ENCODE measurements at places on chromosomes 16 and 17. TPM values are rescaled to one million over a fixed set of nuclear protein-coding genes. Genes with fewer than 3 reads are reported as not detected.

DNA sequence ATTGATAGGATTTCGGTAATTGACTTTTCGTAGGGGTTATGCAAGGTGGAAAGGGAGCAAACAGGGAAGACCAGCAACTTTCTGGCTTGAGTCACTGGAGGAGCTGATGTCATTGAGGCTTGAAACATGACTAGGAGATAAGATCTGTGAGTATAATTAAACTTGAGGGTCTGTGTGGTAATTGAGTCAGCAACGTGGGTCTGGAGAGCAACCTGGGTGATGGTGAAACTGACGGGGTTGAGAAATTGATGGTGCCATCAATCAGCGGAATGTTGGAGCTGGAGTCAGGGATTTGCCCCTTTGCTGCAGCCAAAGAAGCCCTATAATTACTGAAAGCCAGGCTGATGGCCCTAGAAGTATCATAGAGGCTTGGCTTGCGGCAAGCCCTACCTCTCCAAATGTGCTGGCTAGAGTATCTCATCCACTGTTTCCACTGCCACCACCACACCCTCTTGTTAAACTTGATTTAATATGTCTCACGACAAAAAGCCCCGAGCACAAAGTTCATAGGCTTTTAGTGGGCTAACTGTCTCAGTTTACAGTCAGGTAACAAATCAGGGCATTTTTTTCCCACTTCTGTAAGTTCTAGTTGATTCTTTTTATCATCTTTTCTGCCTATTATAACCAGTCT is 186.9 kb upstream of the ELAC2 start:
- H3K27ac ChIP-seq, result no peak overlapping the region
- H3K4me1 ChIP-seq, result no peaks in the 10 kb centered on the region
- H3K36me3 ChIP-seq, result no peaks in the 10 kb centered on the region
- no peak for DNase-seq

DNA sequence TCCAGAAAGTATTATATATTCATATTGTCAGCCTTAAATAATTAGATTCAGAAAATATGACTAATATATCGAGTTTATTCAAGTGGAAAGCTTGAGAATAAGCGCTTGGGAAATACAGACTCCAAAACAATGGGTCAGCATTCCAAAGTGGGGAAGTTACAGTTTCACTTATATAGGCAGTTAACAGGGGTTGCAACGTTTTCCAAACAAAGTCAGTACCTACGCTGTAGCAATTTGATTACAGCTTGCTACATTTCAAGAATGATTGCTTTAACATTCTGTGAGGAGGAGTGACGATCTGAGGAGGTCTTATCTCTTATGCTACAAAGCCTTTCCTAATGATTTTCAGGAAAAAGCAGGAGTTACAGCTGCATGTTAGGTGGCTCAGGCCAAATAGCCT is 34.2 kb upstream of the HS3ST3A1 start:
- H3K36me3 ChIP-seq, result no peaks in the 10 kb centered on the region
- H3K27me3 ChIP-seq, result no peaks in the 10 kb centered on the region
- H3K27ac ChIP-seq, result no peak overlapping the region

DNA sequence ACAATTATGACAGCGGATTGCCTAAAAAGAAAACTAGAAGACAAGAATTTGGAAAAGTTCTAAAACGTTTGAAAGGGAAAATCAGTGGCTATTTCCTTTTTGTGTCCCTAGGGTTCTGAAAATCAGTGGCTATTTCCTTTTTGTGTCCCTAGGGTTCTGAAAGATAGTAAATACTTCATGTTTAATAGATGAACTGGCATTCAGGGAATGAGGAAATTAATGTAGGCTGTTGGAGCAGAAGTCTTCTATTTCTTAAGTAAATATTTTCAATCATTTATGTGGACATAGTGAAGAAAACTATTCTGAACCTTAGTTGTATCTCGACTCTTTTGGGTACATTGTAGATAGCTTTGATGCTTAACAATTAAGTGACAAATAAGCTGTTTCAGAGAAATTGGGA is 78.9 kb downstream of the SHISA6 start:
- no peaks in the 10 kb centered on the region for H3K4me1 ChIP-seq
- no peak overlapping the region for H3K4me3 ChIP-seq
- H3K27ac ChIP-seq, result no peak overlapping the region
- H3K36me3 ChIP-seq, result no peaks in the 10 kb centered on the region
- no peaks in the 10 kb centered on the region for H3K27me3 ChIP-seq
- no peak for DNase-seq

CACNA1G gene
- total RNA-seq, result 0.39 TPM

DNA sequence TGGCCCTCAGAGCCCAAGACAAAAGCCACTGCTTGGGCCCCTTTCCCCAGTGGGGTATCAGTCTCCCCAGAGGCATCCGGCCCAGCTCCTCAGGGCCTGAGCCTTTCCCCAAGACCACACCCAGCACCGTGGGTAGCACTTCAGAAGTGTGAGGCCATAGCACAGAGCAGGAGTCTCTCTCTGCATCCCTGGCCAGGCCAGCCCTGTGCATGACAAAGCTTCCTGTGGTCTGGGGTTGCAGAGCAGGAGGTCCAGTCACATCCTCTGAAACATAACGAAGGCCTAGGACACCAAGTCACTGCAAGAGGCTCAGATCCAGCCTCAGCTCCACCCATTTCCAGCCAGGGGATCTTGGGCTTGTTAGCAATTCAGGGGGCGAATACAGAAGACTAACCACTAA is 56.8 kb upstream of the ZNF423 start:
- H3K4me1 ChIP-seq, result no peaks in the 10 kb centered on the region
- H3K27me3 ChIP-seq, result no peaks in the 10 kb centered on the region
- H3K27ac ChIP-seq, result no peak overlapping the region
- no peak overlapping the region for H3K4me3 ChIP-seq

DNA sequence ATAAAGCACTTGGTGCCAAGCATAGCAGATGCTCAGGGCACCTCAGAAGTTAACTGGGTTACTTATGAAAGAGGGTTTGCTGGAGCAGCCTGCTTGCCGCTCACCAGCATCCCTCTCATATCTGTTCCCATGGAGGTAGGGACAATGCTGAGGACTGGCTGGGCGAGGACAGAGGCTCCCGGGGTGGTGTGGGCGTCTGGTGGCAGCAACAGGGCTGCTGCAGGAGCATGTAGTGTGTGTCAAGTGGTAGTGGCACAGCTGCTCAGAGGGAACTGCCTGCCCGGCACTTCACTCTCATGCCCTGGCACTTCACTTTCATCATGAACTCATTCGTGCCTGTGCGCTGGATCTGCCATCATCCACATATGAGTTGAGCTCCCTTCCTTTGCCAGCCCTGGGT is 26.9 kb upstream of the ZNHIT3 start:
- peaks cover 15% of the 10 kb centered on the region for H3K27me3 ChIP-seq
- no peak for DNase-seq
- H3K4me1 ChIP-seq, result peaks cover 4% of the 10 kb centered on the region
- H3K4me3 ChIP-seq, result no peak overlapping the region

GRCh38 chr16:85238233-85238647 is 126.0 kb upstream of the CIBAR2 start:
- H3K27me3 ChIP-seq, result no peaks in the 10 kb centered on the region
- H3K36me3 ChIP-seq, result no peaks in the 10 kb centered on the region
- peak; percentile 93 for DNase-seq
- H3K4me3 ChIP-seq, result no peak overlapping the region
- peak overlapping the region; percentile 62 for H3K27ac ChIP-seq

- H3K4me1 ChIP-seq, result no peaks in the 10 kb centered on the region
- H3K27me3 ChIP-seq, result no peaks in the 10 kb centered on the region
- H3K27ac ChIP-seq, result no peak overlapping the region
- DNase-seq, result no peak
- no peak overlapping the region for H3K4me3 ChIP-seq
Measured at GRCh38 chr17:27930000-27930399, 36.8 kb upstream of the LYRM9 start.

- no peaks in the 10 kb centered on the region for H3K27me3 ChIP-seq
- H3K4me1 ChIP-seq, result no peaks in the 10 kb centered on the region
- H3K4me3 ChIP-seq, result no peak overlapping the region
- H3K27ac ChIP-seq, result no peak overlapping the region
- DNase-seq, result no peak
- H3K36me3 ChIP-seq, result no peaks in the 10 kb centered on the region
Measured at GRCh38 chr16:75546293-75546692, 9.8 kb downstream of the TMEM231 start.

MYH8 gene
- not detected for total RNA-seq

DNA sequence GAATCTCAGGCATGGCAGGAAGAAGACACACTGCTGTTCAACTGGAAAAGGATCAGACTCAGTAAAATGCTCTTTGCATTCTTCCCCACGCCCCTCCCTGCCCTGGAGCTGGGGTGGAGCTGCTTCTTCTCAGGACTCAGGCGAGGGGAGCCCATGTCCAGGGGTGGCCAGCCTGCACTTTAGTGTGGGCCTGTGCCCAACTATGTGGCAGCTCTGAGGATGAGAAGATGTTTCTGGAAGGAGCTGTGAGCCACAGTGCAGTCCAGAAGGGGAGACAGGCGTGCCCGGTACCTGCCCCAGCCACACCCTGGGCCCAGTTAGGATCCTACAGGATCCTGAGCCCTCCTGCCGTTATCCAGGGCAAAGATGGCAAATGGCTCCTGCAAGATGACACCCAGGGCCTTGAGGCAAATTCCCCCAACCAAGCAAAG is 120.3 kb downstream of the ANKRD11 start:
- no peak overlapping the region for H3K4me3 ChIP-seq
- H3K27ac ChIP-seq, result peak overlapping the region; percentile 12
- H3K27me3 ChIP-seq, result no peaks in the 10 kb centered on the region
- H3K4me1 ChIP-seq, result peaks cover 79% of the 10 kb centered on the region
- H3K36me3 ChIP-seq, result peaks cover 12% of the 10 kb centered on the region

ANKS4B gene
- not detected for total RNA-seq

DNA sequence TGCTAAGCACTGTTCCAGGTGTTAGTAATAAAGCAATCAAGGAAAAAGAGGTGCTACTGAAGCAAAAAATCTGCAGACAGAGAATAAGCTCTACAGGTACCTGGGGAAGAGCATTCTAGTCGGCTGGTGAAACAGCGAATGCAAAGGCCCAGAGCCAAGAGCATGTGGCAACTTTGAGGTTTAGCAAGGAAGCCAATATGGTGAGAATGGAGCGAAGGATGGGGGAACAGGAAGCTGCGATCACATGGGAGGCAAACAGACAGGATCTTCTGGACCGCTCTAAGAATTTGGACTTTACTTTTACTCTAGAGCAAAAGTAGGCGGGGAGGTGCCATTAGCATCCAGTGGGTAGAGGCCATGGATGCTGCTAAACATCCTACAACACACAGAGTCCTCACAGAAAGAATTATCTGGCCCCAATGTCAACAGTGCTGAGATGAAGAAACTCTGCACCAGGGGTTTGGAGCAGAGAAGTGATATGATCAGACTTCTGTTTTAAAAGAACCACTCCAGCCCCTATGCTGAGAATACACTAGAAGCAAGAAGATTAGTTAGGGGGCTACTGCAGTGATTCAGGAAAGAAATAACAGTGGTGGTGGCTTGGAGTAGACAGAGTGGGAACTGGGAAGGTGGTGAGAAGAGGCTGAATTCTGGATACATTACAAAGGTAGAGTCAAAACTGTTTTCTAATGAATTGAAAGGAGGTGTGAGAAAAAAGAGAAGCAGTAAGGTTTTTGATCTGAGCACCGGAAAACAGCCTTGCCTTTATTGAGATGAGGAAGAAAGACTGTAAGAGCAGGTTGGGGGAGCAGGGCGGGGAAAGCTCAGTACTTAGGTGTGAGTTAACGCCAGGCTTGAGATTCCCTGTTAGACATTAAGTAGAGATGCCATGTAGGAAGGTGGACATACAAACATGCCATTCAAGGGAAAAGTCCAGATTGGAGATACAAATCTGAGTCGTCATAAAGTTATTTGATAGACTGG is 11.0 kb downstream of the EFTUD2 start:
- peaks cover 62% of the 10 kb centered on the region for H3K36me3 ChIP-seq
- no peaks in the 10 kb centered on the region for H3K27me3 ChIP-seq
- H3K27ac ChIP-seq, result no peak overlapping the region
- no peak overlapping the region for H3K4me3 ChIP-seq
- DNase-seq, result no peak
- H3K4me1 ChIP-seq, result no peaks in the 10 kb centered on the region

DNA sequence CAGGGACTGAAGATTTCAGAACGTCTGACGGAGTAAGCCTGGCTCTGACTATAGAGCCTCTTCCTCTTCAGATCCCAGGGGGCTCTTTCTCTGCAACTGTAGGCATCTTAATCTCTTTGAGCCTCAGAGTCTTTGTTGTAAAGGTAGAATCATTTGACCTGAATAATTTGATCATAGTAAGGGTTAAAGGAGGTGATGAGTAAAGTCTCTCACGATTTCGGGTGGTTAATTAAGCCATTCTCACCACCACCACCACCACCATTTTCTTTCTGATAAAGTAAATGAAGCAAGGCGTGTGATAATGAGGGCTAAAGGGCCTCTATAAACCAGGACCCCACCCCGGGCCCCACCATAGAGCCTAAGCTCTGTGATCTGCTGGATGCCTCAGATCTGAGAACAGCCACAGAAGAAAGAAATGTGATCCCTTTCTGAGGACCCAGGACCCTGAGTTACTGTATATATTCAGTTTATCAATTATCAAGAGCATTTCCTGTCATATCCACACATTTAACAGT is 33.0 kb upstream of the ADAMTS18 start:
- no peak overlapping the region for H3K27ac ChIP-seq
- H3K4me1 ChIP-seq, result no peaks in the 10 kb centered on the region
- H3K36me3 ChIP-seq, result no peaks in the 10 kb centered on the region
- no peaks in the 10 kb centered on the region for H3K27me3 ChIP-seq

GRCh38 chr16:4556112-4556511 is at the start of gene C16orf96:
Gene C16orf96 (plus strand): TSS chr16:4556340. CDS start chr16:4556490, 150 bp downstream.
- H3K27ac ChIP-seq, result no peak within 1 kb of the TSS
- no peaks in the 10 kb centered on the region for H3K36me3 ChIP-seq
- no peak for DNase-seq
- H3K4me3 ChIP-seq, result no peak within 1 kb of the TSS

GRCh38 chr17:4087911-4088693 is 54.7 kb downstream of the ZZEF1 start:
- no peak overlapping the region for H3K4me3 ChIP-seq
- H3K27me3 ChIP-seq, result no peaks in the 10 kb centered on the region
- DNase-seq, result no peak
- no peaks in the 10 kb centered on the region for H3K4me1 ChIP-seq

DHX58 gene
- 10.9 TPM for total RNA-seq

DNA sequence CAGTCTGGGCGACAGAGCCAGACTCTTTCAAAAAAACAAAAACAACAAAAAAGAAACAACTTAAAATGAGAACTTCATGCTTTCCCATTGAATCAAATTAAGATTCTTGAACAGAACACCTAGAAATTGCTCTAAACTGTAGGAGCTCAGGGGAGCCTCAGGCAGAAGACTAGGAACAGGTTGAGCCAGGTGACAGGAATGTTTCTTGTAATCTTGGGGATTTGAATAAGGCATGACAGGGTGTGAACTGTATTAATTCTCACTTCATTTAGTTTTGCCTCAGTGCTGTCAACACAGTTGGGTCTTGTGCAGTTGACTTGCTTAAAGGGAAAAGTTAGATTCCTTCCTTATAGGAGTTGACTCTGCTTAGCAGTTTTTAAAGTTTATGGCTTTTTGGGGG is 27.8 kb downstream of the SOCS7 start:
- no peak overlapping the region for H3K27ac ChIP-seq
- H3K4me1 ChIP-seq, result no peaks in the 10 kb centered on the region
- no peaks in the 10 kb centered on the region for H3K27me3 ChIP-seq

- no peaks in the 10 kb centered on the region for H3K4me1 ChIP-seq
- H3K36me3 ChIP-seq, result no peaks in the 10 kb centered on the region
- H3K27ac ChIP-seq, result no peak overlapping the region
- H3K27me3 ChIP-seq, result no peaks in the 10 kb centered on the region
Measured at GRCh38 chr16:65769055-65769465, 597.4 kb upstream of the CDH5 start.

All from esophagus muscularis mucosa (tissue), 4 donors.